T-cell (primary cell): ENCODE measurements at places on chromosomes 5 and 9. TPM values are rescaled to one million over a fixed set of nuclear protein-coding genes. Genes with fewer than 3 reads are reported as not detected.

The TAF1L gene
- not detected for total RNA-seq

DNA sequence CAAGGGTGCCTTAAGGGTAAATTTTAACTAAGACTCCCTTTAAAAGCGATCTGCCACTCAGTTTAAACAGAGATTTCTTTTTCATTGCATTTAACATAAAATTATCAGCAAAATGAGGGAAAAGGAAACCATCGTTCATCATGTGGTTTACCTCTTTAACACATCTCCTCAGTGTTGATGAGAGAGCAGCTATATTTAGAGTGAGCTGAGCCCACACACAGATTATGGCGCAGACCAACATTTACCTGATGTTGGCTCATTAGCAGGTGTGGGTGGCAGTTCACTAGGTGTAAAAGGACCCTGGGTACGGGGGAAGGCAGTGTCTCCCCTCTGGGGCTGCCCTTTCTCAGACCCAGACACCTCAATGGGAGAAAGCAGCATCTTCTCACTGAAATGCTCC lies 149.8 kb downstream of the ENTREP1 start:
- no peaks in the 10 kb centered on the region for H3K36me3 ChIP-seq
- peaks cover 4% of the 10 kb centered on the region for H3K27me3 ChIP-seq

DNA sequence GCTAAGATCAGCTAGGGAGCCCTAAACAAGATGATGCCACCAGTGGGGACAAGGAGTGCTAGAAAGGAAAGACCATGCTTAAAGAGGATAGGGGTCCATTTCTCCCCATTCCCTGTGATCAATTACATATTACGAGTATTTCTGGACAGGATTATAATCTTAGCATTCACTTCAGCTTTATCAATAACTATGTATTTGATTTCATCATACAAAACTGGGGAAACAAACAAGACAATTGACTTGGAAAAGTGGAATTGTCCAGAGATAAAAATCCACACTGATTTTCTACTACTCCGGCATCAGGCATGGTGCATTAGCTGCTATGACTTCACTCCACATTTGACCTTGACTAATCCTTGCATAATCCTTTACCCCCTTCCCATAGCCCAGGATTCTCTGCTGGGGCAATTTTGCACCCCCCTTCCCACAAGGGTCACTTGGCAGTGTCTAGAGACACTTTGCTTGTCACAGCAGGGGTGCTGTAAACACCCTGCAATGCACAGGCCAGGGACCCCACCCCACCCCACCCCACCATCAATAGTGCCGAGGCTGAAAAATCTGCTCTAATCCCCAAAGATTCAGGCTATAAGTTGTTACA lies 29.9 kb upstream of the UBE2QL1 start:
- H3K4me3 ChIP-seq = no peak overlapping the region
- no peak overlapping the region for H3K27ac ChIP-seq
- peaks cover 10% of the 10 kb centered on the region for H3K27me3 ChIP-seq
- no peak for DNase-seq
- H3K36me3 ChIP-seq = no peaks in the 10 kb centered on the region

- no peak overlapping the region for H3K4me3 ChIP-seq
- DNase-seq = no peak
- no peak overlapping the region for H3K27ac ChIP-seq
- H3K36me3 ChIP-seq = no peaks in the 10 kb centered on the region
- no peaks in the 10 kb centered on the region for H3K4me1 ChIP-seq
- H3K27me3 ChIP-seq = no peaks in the 10 kb centered on the region
Measured at GRCh38 chr9:110926828-110927487, 111.3 kb downstream of the LPAR1 start.

DNA sequence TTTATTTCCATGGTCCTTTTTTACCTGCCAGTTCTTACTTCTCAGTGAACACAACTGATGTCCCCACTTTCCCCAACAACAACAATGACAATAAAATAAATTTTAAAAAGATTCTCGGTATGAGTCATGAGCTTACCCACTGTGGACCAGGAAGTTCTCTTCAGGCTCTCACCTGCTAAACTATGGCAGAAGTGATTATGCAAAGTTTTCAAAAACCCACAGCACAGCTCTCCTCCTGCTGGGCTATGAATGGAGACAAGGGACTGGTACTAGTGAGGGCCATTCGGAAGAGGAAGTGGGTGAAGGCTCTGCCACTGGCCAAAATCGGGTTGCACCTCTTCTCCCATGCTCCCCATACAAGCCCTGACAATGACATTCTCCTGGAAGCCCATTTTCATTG lies 429.4 kb downstream of the PIK3R1 start:
- DNase-seq = no peak
- no peaks in the 10 kb centered on the region for H3K4me1 ChIP-seq
- no peak overlapping the region for H3K4me3 ChIP-seq
- H3K27ac ChIP-seq = no peak overlapping the region

DNA sequence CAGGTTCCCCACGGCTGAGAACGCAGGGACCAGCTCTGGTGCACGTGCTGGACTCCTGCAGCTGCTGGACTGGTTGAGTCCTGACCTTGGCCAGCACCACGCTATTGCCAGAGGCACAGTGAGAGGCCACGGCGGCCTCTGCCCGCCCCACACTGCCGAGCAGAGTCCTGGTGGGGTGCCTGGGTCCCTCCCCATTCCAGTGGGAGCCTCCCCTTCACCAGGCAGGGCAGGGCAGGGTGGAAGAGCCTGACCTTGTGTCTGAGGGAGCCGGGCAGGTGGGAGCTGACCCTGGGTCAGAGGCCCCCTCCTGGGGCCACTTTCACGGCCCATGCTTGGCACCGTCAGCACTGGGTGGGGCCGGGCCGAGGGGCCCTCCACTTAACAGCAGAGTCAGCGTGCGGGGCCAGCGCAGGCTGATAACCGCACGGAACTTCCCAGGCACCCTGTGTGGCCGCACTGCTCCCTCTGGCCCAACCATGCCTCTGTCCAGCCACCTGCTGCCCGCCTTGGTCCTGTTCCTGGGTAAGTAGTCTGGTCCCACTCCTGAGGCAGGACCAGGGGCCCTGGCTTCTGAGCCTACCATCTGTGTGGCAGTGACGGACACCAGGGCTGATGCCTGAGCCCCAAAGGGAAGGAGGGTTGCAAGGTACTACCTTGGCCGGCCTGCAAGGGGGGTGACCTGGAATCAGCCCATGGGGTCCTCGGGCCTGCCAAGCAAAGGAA lies at the start of gene MAMDC4:
MAMDC4 (plus strand) TSS at position 406 of the 723 bp plus-strand sequence; CDS start at position 477, 71 bp downstream.
- peaks cover 13% of the 10 kb centered on the region for H3K27me3 ChIP-seq
- peaks cover 11% of the 10 kb centered on the region for H3K4me1 ChIP-seq
- H3K4me3 ChIP-seq = no peak within 1 kb of the TSS
- DNase-seq = no peak
- peaks cover 2% of the 10 kb centered on the region for H3K36me3 ChIP-seq
